ENCODE measurements at places on chromosomes 1 and 21.

GRCh38 chr1:156812293-156812990, 4.2 kb downstream of the SH2D2A start:
- DNase-seq = no peak

- no peak for DNase-seq
Observed at GRCh38 chr1:212217633-212218032, 67.6 kb upstream of the PPP2R5A start.

DNA sequence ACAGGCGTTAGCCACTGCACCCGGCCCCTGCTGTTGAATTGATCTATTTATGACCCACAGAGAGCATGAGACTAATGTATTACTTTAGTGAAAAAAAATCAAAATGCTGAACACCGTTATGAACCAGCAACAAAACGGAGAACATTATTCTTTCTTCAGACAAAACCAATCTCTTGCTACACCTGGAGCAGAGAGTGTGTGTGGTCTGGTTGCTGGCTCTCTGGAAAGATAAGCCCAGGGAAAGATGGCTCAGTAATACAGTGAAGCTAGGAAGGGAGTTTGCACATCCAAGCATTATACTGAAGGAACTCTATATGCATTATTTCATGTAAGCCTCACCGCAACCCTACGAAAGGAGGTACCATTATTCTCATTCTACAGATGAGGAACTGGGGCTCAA, 117.0 kb downstream of the GLUL start:
- DNase-seq = no peak

DNA sequence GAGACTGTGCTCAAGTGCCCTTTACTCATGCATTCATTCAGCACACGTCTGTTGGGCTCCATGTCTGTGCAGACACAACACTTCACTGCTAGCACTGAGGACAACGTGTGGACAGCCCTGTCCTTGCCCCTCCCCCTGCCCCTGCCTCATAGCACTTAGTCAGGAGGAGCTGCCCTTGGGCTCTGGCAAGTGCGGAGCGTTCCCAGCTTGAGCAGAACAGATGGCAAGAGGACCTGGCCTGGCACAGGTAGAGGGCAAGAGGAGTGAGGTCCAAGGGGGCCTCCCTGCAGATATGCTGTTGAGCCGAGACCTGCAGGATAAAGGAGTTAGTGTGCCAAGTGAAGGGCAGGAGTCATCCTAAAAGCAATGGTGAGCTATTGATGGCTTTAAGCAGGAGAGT, 81.3 kb downstream of the GRIK3 start:
- no peak for DNase-seq

- no peak for DNase-seq
Observed at GRCh38 chr1:40734882-40735628, 43.6 kb downstream of the NFYC start.

- peak; percentile 94 for DNase-seq
Observed at GRCh38 chr1:198776602-198777029, 137.8 kb downstream of the PTPRC start.

GRCh38 chr1:1398677-1399186, 403 bp downstream of the CCNL2 start:
- no peak for DNase-seq

Data from HS-5 (cell line).